Fibroblast of skin of right quadriceps (primary cell): ENCODE measurements at places on chromosomes 4 and X.

DNA sequence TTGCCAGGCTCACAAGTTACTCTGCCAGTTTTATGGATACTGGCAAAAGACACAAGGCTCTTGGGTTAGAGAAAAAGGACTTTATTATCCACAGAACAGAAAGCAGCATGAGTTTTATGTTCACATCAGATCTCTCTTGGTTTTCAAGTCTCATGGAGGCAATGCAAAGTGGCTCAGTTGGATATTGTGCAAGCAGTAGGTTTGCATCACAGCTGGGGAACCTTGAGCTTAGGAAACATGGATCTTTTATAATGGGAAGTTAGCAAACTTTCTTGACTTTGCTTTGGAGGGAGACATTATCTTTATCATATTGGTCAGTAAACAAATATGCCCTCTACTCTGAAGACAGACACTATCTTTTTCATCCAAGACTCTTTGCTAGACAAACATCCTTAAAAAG lies 109.2 kb upstream of the GRPR start:
- DNase-seq: no peak

DNA sequence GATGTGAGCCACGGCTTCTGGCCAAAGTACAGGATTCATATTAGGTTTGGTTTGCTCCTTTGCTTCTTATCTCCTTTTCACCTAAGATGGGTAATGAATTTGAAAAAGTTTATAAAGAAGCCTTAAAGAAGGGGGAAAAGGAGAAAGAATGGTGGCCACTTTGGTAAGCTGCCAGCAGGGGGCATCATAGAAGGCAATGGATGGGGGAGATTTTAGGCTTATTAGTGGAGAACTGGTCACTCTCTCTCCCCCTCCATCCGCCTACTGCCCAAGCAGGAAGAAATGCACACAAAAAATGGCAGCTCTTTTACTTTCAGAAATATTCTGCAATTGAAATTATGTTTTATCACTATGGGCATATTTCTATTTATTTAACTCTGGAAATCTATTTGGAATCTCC lies 32.0 kb downstream of the SPARCL1 start:
- no peak for DNase-seq

DNA sequence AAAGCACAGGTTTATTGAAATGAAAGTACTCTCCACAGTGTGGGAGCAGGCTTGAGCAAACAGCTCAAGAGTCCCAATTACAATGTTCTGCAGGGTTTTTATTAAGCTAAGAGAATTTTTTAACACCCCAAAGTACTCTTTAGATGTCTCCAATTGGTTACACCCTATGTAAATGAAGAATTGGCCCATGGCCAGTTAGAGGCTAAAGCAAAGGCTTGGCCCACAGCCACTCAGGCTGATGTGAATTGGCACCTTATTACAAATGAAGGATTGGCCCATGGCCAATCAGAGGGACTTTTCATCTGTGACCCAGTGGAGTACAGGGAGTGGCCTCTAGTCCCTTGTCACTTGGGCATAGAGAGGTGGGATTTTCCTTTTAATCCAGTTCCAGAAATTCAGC lies 30.1 kb upstream of the IQCM start:
- DNase-seq: no peak

GRCh38 chrX:25869761-25870160 lies 268.4 kb upstream of the MAGEB18 start:
- no peak for DNase-seq

GRCh38 chr4:1471443-1472147 lies 65.4 kb upstream of the NKX1-1 start:
- DNase-seq: no peak

DNA sequence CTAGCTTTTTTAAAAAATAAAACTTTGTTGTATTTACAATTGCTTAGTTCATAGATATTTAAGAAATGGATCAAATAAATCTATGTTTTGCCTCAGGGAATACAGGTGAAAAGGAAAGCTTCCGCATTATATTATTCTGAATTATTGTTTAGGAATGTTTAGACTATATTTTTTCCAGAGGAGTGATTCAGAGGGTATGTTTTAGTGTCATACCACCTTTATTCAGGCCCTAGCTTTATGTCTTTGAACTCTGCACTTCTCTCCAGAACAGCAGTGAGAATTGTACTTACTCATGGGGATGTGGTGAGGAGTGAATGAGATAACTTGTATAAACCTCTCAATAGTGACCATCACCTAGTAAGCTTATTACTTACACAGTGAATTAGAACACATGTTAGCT lies 14.0 kb downstream of the SLIT2 start:
- DNase-seq: no peak

DNA sequence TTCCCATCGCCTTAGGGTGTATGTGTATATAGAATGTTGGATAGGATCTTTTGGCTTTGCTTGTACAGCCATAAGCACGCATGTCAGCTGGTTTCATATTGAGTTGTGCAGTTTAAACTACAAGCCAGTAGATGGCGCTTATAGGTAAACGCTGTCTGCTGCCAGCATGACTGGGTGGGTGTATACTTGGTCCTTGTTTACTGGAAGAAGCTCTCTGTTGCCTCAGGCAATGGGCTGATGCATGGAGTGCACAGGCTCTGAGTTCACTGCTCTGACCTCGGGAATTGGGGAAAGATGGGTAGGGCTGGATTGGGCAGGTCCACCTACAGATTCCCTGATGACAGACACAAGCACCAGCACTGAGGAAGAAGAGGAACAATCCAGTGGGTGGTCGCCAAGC lies 831.5 kb downstream of the STIM2 start:
- DNase-seq: peak; percentile 53

GRCh38 chr4:109298279-109299010 lies 4.0 kb downstream of the COL25A1 start:
- DNase-seq: no peak

DNA sequence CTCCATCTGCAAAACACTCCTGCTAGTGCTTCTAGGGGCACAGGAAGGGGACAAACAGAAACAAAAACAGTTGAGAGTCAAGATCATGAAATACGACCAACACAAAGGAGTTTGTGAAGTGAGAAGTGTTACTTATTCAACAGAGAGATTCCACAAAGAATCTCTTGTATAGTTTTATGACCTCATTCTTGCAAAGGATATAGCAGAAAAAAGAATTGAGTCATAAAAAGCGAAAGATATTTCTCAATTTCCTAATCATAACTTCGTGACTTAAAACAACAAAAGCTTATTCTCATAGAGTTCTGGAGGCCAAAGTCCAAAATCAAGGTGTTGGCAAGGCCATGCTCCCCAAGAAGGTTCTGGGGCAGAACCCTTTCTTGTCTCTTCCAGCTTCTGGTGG lies 40.7 kb downstream of the TIGD4 start:
- DNase-seq: no peak
